ACHN (cell line): ENCODE measurements at places on chromosomes 1 and 21.

GRCh38 chr1:89962024-89962741 lies 32.7 kb upstream of the ZNF326 start:
- no peak for DNase-seq

DNA sequence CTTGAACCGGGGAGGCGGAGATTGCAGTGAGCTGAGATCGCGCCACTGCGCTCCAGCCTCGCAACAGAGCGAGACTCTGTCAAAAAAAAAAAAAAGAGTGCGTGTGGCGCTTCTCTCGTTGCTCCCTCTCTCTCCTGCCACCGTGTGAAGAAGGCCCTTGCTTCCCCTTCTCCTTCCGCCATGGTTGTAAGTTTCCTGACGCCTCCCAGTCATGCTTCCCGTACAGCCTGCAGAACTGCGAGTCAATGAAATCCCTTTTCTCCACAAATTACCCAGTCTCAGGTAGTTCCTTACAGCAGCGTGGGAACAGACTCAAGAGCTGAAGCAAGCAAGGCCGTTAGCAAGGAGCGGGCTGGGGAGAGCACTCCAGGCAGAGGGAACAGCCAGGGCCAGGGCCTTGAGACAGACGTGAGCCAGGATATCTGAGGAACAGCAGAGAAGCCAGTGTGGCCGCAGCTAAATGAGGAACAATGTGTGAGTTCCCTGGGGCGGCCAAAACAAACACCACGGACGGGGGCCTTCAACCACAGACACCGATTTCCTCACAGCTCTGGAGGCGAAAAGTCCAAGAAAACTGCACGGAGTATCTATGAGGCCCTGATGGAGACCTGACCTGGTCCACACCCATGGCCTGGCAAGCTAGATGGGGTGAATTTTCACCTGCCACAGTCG lies 54.2 kb upstream of the ETS2 start:
- DNase-seq: no peak

- DNase-seq: no peak
Observed at GRCh38 chr1:59967141-59967697, 40.6 kb upstream of the CYP2J2 start.

DNA sequence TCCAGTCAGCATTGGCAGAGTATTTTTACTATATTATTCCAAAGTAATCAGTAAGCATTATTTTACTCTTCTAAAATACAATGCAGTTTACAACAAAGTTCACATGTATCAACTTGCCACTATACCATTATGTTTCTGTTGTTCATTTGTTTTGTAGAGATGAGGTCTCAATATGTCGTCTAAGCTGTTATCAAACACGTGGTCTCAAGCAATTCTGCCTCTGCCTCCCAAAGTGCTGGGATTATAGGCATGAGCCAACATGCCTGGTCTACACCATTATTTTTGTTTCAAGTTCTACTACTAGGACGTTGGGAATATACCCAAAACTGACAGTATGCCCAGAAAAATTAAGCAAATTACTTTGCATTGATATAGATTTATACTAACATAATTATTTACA lies 19.8 kb downstream of the FAF1 start:
- DNase-seq: no peak

- DNase-seq: no peak
Observed at GRCh38 chr1:116771997-116772647, 17.9 kb downstream of the CD2 start.

DNA sequence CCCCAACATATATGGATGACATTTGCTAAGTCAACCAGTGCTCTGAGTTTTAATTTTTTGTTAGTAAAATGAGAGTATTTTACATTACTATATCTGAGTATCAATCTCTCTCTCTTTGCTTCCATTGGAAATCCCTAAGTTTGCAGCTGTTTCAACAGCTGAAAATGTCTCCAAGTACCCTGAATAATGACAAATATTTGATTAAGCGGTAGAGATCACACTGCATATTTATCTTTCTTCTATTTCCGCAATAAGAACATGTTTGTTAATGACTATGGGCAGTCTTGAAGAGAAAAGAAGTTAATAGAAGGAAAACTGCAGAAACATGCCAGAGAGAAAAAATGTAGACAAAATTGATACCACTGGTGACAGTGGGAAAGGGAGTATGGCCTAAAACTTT lies 1117.5 kb downstream of the NCAM2 start:
- no peak for DNase-seq

DNA sequence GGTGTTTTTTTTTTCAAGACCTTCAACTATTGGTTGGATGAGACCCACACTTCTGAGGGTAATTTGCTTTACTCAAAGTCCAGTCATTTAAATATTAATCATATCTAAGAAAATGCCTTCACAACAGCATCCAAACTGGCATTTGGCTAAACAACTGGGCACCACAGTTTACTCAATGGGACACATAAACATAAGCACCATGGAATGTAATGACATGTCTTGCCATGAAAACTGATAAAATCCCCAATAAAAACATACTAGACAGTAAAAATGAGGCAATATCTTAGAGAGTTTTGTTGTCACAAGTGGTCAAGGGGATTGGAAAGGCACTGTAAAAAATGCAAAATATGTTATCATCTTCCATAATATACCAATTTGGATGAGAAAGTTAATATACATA lies 838.8 kb upstream of the ADAMTS5 start:
- DNase-seq: no peak

- DNase-seq: no peak
Observed at GRCh38 chr1:86410879-86411278, 13.1 kb upstream of the CLCA2 start.

DNA sequence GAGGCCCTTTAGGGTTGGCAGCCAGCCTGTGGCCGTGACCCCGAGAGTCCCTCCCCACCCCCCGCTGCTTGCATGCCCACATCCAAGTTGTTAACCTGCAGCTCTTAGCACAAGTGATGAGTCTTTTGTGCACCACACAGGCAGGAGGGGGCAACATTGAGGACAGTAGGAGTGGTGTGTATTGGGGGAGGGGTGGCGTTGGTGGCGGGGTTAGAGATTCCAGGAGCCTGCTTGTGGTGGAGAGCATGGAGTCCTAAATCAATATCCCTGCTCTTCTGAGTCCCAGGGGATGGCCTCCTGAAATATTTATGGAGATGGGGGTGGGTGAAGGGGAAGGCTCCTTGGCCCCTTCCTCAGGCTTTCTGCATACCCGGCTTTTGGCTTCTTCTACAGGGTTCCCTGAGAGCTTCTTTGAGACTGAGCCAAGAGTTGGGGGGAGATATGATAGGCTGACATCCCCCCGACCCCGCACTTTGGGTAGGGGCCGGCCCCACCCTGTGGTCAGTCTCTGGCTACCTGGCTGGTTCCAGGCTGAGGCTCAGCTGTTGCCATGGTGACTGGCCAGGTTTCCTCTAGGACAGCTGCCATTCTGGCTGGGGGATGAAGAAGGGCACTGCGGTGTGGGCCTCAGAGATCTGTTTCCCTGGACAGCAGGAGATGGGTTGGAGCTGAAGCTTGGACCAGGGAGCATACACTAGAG lies 5.0 kb downstream of the CHRNB2 start:
- no peak for DNase-seq

DNA sequence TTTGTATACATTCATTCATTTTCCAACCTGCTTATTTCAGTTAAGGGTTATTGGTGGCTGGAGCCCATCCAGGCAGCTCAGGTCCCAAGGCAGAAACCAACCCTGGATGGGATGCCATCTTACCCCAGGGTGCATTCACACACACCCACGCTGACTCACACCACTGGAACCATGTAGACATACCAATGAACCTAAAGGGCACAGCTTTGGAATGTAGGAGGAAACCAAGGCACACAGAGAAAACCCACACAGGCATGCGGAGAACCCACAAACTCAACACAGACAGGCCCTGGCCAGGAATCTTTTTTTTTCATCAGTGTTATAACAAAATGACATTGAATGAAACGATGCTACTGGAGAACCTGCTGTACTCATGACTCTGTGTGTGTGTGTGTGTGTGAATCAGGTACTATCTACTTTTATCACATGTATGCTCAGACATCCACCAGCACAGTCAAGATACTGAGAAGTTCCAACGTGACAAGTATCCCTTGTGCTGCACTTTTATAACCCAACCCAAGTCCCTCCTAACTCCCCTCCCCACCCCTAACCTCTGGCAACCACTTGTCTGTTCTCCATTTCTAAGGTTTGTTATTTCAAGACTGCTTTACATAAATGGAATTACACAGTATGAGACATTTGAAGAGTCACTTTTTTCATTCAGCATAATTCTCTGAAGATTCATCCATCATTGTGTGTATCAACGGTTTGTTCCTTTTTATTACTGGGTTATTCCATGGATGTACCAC lies 286.8 kb upstream of the PLD5 start:
- DNase-seq: no peak
